T-helper 17 cell (primary cell): ENCODE measurements at places on chromosomes 1 and 21.

GRCh38 chr21:43953021-43953420 is 59.1 kb upstream of the TRAPPC10 start:
- no peak for DNase-seq

DNA sequence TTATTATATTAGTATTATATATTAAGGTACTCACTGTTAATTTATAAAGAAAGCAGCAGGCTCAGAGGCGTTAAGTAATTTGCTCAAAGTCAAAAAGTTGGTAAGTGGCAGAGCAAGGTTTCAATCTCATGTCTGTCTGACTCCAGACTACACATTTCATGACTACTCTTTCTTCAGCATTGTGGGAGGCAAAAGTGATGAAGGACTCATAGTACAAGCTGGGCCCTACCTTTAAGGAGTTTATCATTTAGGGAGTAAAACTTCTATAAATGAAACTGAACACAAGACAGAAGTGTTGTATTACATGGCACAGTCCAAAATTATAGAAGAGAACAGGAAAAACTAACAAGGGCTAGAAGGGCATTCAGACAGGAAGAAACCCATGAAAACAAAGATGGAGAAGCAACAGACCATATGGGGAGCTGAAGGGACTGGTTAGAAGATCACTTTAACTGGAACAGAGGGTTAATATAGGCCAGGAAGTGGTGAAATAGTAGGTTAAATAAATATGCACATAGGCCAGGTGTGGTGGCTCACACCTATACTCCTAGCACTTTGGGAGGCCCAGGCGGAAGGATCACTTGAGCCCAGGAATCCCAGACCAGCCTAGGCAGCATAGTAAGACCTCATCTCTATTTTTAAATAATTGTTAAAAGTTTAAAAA is 11.5 kb downstream of the SORT1 start:
- no peak for DNase-seq

- no peak for DNase-seq
Observed at GRCh38 chr1:29237129-29237821, 953 bp downstream of the PTPRU start.

DNA sequence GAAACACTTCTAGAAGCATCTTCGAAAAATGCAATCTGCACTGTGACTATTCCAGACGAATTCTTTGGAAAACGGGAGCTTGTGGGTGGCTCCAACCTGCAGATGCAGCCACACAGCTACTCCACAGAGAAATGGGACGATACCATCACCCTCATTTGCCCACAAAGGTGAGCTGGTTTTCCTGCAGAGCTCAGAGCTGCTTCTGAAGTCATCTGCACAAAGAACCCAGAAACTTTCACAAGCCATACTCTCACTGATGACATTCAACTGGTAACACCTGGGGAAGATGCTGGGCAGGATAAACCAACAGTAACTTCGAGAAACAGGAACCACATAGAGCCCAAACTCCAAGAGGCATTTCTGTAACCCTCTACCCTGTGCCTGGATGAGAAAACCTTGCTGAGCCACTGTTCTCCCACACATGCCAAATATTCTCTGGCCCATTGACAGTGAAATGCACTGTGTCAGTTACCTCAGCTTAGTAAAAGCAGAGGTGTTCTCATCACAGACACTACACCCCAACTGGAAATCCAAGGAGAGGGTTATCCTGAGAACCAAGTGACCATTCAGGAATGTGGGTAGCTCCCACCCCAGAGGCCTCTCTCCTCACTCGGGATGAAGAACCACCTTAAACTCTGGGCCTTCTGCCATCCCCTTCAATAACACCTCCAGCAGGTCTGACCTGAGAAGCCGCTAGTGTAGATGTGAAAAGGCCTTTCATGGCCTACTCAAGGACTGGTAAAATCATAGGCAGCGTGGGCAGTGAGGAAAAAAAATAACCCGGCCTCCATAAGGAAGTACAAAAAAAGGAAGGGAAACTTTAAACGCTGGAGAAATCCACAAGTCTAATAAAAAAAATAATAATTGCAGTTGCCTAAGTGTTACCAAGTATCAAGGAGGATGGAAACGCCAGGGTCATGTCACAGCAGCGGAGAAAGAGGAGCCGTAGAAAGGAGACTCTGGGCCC is 56.7 kb downstream of the HSF2BP start:
- DNase-seq, result no peak

DNA sequence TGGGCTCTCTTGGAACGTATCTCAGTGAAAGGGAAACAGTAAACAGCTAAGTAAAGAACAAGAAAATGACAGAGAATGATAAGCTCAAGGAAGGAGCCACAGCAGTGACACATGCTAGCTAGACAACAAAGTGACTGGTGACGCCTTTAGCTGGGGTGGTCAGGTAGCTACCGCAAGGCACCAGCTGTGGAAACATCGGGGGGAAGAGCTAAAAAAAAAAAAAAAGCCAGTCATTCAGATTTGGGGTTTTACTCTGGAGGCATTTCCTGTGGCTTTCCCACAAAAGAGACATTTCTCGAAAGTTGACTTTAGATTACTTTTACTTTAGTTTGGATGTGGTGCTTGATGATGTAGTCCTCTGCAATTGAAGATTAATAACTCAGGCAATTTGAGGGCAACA is 2.1 kb downstream of the FHAD1 start:
- DNase-seq, result no peak

DNA sequence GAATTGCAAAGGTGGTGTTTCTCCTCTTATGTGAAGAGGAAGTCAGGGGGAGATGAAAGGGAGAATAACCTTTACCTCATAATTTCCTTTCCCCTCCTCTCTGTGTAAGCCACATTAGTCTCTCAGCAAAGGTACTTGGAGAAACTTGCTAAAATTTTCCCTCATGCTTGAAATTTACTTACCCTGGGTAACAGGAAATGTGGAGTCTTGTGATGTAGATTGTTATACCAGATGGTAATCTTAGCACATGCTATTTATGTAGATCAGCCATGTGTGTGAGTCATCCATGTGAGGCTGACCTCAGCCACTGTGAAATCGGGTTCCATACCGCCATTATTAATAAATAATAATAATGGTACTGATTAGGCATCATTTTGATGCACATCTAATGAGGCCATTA is 128.4 kb downstream of the TGFB2 start:
- no peak for DNase-seq

DNA sequence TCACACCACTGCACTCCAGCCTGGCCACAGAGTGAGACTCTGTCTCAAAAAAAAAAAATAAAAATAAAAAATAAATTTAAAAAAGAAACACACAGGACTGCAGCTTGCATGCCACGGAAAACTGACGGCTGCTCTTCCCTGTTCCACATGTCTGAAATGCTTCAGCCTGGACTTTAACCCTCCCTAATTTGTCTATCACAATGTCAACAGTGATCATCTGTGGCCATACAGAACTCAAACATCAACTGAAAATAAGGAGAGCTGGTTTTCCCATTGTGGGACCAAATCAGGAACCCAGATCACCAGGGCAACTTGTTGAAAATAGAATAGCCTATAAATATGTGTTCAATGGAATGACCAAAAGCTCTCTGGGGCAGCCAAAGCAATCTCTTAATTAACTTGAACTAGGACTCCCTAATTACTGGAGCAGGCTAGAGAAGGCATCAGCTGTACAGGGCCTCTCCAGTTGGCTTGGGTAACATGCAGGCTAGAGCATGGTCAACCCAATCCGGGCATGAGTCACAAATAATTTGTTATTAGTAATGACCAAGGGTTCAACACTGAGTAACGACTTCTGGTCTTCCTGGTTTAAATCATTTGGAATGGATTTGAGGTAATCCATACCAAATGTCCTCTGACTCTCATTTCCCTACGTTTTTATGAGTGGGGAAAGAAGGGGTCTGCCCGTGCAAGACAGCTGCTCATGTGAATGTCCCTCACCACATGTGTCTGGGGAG is 62.7 kb upstream of the KAZN start:
- no peak for DNase-seq

DNA sequence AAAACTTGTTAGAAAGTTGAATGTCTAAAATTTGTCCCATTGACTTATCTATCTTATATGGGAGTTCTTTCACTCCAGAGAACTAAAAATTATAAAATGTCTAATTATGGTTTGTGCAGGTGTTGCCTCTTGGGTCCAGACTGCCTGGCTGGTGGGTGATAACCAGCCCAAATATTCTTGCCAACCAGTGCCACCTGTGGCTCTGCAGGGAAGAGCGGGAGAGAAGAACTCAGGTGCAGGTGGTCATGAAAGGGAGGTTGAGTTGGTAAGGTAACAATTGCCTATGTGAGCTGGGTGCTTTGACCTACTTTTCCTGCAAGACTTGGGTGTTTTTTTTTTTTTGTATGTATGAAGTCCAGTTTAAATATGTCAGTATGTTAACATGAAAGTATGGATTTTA is 10.2 kb downstream of the RPS6KC1 start:
- DNase-seq, result no peak

DNA sequence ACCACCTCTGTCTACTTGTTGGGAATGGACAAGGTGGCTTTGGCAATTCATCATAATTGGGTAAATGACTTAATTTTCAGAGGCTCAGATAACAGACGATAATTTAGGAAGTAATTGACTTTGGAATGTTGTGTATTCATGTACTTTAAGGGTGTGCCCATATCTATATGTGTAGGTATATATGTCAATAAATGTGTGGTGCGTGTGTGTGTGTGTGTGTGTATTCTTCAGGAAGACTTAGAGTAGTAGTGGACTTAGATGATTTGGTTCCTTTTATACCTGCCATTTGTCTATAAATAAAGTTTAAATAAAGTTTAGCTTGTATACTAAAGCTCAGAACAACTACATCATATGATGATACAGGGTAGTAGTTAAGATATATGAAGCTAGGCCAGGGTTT is 20.0 kb upstream of the JUN start:
- DNase-seq, result no peak

- no peak for DNase-seq
Observed at GRCh38 chr1:167268347-167268787, 47.7 kb downstream of the POU2F1 start.

GRCh38 chr1:70866542-70867264 is 180.9 kb downstream of the PTGER3 start:
- DNase-seq, result no peak

DNA sequence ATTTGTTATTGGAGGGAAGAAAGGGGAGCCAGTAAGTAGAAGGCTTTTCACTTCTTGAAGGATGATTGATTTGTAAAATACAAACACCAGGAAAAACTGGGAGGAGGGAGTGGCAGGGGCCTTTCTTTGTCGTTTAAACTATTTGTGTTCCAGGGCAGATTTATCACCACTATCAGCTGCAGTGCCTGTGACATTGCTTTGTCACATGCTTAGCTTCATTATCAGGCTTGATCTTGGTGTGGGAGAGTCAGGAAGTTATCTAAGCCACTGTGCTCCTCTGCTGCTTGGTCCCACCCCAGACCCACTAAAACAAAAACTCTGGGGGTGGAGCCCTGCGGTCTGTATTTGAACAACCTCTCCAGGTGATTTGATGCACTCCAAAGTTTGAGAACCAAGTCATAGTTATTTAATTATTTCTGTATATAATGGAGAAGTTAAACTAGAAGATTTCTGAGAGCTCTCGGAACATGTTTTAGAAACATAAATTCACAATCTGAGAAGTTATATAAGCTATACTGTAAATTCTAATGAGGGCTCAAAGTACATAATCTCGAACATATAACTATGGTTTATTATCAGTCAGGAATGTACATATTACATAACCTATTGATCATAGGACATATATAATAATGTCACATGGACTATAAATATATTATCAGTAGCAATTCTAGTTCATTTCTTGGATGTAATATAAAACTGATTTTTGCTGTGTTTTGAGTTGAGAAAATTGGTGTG is 87.9 kb downstream of the CDC14A start:
- DNase-seq, result peak; percentile 70

DNA sequence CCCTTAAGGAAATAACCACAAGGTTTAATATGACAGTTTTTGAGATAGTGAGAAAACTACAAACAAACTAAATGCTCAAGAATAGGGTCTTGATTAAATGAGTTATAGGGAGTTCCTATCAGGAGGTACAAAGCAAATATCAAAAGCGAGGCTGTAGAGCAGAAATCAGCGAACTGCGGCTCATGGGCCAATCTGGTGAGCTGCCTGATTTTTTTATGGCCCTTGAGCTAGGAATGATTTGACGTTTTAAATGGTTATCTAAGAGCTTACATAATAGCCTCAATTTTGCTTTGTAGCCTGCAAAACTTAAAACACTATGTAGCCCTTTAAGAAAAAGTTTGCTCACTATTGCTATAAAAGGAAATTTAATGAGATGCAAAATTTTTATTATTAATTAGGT is 62.2 kb downstream of the XCL2 start:
- DNase-seq, result no peak

- no peak for DNase-seq
Observed at GRCh38 chr1:46067652-46068051, 64.8 kb downstream of the PIK3R3 start.

DNA sequence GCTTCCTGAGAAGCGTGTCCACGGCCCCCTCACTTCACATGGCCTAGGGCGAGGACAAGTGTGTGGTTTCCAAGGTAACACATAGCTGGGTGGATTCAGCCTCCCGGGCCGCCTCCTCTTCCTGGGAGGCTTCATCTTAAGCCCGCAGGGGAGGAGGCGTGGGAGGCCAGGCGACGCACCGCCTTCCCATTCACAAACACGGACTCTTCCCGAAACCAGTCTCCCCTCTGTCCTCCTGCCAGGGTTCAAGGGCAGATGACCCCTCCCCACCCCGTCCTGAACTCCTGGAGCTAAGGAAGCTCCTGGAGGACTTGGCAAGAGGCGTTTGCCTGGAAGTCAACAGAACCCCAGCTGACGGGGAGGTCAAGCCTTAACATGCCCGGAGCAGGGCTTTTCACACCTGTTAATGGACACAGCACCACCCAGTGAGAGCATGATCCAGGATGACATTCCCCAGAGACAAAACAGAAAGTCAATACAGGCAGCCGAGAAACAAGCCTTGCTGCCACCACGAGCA is 56.7 kb downstream of the KCNN3 start:
- DNase-seq, result no peak

- DNase-seq, result no peak
Observed at GRCh38 chr1:221078260-221078965, 199.2 kb downstream of the HLX start.

DNA sequence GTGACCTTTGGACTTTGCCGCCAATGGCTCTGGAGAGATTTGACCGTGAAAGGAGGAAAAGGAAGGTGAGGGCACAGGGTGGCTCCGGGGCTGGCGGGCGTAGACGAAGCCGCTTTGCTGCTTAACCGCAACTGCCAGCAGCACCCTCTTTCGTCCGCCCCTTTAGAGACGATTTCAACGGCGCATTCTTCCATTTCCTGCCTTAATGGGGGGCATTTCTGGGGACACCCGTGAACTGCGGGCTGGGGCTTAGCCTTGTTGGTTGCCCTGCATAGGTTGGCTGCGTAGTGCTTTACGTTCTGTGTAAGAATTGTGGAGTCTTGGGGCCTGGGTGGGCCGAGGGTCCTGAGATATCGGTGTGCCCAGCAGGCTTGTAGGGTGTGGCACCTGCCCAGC is 6.7 kb upstream of the NPHP4 start:
- DNase-seq, result no peak

- no peak for DNase-seq
Observed at GRCh38 chr1:91701472-91701869, 184.5 kb downstream of the TGFBR3 start.

GRCh38 chr1:160935527-160936258 is 18.9 kb downstream of the ITLN2 start:
- no peak for DNase-seq

- DNase-seq, result no peak
Observed at GRCh38 chr21:26210614-26211013, 40.0 kb upstream of the APP start.

- no peak for DNase-seq
Observed at GRCh38 chr1:180498594-180498993, 3.8 kb downstream of the ACBD6 start.
